ENCODE measurements at places on chromosomes 1 and 21.
A peak's percentile ranks its signal among the peaks of the same experiment; 100 is the strongest.

GRCh38 chr1:58727364-58727763, 27.5 kb upstream of the MYSM1 start:
- DNase-seq = peak; percentile 74

GRCh38 chr1:113763661-113764060, 4.4 kb upstream of the PHTF1 start:
- DNase-seq = no peak

DNA sequence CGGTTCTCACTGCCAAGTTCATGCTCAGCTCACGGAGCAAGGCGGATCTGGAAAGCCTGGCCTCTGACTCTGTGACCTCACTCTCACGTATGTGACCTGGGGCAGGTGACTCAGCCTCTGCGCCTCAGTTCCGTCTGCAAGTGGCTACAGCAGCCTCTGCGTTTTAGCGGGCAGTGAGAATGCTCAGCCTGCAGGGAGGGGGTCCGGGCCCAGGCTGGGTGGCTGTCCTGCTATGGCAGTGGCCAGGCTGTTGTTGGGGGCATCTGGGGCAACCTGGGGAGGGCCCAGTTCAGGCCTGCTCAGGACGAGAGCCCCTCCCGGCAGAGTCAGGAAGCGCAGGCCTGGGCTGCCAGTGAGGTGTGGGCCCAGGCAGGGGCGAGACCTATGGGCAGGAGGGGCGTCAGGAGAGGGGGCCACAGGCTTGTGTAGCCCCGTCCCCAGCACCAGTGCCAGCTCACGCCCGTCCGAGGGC, 27.9 kb downstream of the ARHGEF16 start:
- no peak for DNase-seq

- DNase-seq = peak; percentile 89
Measured at GRCh38 chr1:96362623-96363022, 359.0 kb upstream of the PTBP2 start.

DNA sequence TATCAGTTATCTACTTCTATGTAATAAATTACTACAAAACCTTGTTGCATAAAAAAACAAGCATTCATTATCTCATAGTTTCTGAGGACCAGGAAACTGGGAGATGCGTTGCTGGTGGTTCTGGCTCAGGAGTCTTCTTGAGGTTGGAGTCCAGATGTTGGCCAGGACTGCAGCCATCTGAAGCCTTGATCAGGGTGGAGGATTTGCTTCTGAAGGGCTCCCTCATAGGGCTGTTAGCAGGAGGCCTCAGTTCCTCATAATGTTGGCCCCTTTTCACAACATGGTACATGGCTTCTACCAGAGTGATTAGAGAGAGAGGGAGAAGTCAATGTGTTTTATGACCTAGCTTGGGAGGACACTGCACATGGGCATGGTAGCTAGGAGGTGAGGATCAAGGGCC, 137.4 kb downstream of the CNIH3 start:
- DNase-seq = no peak

GRCh38 chr1:69913977-69914376, 291.4 kb downstream of the LRRC40 start:
- DNase-seq = peak; percentile 79

- no peak for DNase-seq
Measured at GRCh38 chr1:149966405-149966804, 29.7 kb upstream of the MTMR11 start.

DNA sequence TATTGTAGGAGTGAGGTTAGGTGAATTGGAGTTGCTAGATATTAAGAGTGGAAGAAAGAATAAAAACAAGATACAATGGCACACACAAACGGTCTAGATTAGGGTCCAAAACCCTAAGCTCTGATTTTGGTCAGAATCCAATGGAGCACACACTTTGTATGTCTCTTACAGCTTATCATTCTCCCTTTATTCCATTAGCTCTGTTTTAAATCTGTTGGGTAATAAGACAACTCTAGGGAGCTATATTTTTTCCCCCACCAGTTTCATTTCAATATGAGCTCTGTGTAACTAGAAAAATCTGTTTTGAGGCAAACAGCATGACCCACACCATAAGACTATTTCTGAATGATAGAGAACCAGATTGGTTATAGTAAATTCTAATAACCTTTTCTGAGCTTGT, 465.6 kb downstream of the ADGRL2 start:
- DNase-seq = no peak

- no peak for DNase-seq
Measured at GRCh38 chr21:32279377-32279680, 480 bp upstream of the MIS18A start.

- DNase-seq = no peak
Measured at GRCh38 chr1:39165049-39165448, 39.4 kb upstream of the MACF1 start.

DNA sequence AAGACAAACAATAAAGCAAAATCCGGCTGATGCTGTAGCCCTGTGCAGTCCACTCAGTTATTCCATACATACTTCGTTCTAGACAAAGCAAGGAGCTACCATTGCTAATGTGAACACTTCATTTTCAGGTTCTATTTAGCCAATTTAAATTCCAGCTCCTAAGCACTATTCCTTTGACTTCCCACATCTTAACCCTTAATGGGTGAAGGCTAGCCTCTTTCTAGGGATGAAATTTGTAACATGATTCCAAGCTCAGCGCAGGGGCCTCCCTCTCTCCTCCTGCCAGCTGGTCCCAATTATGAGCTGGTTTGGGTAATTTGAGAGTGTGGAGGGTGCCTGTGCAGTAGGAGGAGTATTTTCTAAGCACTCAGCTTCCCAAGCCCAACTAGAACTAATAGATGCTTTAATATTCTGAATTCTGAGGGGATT, 53.9 kb upstream of the PTGFRN start:
- DNase-seq = peak; percentile 51

DNA sequence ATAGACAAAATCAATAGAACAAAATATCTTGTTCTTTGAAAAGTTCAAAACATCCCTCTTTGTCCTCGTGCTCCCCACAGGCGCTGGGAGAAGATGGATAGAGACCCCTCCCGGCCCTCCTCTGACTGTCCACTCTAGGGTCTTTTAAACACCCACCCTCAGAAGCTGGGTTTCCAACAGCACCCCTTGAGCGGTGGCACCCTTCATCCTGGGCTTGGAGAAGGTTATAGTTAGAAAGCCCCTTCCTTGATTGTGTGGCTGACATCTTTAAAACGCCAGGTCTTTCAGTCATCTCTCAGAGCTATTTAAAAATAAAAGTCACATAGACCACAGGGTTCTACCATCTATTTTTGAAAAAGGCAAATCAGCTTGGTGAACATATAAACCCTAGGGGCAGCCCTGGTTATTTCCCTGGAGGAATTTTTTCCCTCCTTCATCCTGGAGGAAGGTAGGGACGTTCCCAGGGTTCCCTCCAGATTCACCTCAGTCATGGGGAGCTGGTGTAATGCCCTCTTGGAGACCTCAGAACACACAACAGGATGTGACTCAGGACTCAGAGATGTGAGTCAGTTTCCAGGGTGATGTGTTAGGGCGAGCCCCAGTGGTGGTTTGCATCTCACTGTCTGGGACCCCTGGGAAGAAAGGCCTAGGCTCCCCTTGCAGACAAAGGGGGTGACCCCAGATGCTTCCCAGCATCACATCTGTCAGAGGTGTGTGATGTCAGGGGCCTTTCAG, 138.5 kb downstream of the CLIC6 start:
- peak; percentile 70 for DNase-seq

GRCh38 chr1:101073836-101074235, 48.3 kb upstream of the DPH5 start:
- no peak for DNase-seq

DNA sequence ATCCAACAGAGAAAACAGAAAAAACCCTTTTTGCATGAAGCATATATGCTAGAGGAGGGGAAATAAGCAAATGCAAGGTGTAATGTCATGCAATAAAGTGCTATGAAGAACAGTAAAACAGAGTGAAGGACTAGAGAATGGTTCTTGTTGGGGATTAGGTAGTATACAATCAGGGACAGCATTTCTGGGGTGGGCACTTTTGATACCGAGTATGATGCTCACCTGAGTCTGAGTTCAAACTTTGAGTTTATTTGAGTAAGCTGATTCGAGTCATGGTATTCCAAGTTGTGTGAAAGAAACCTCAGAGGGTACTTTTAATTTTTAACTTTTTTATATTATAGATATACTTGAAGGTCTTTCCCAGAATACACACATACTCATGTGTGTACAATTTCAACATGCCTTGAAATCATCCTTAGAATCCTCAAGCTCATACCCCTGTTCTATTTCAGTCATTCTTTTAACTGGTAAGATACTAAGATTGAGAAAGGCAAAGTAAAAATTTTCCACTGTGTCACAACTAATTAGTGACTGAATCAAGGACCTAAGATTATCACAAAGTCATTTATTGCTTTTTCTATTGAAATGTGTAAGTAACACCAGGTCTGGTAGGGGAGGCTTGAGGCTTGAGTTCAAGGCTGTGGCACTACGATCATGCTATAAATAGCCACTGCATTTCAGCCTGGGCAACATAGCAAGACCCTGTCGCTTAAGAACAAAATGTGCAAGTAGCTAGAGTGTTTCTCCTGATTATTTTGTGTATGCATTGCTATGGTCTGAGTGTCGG, 12.1 kb downstream of the LRRC8B start:
- DNase-seq = no peak

- no peak for DNase-seq
Measured at GRCh38 chr1:12276225-12276624, 46.4 kb downstream of the VPS13D start.

GRCh38 chr1:42676534-42677087, 5.6 kb upstream of the YBX1 start:
- DNase-seq = no peak

DNA sequence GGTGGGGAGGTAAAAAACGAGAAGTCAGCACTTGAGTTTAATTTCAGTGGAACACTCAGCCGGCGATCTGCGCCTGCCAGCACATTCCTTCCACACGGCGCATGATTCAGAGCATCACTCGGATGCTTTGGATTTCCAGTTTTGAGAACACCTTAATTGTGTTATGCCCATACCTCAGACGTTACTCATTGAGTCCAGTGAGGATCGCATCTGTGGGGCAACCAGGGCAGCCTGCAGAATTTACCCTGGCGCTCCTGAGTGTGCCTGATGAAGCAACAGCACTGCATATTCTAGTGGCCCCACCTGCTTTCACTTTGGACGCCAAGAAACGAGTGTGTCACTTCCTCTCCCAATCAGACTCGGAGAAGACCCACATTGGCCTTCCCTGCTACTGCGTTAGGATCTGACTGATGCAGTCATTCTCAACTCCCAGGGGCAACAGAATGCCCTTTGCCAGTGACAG, 19.9 kb downstream of the FAM89A start:
- DNase-seq = no peak

DNA sequence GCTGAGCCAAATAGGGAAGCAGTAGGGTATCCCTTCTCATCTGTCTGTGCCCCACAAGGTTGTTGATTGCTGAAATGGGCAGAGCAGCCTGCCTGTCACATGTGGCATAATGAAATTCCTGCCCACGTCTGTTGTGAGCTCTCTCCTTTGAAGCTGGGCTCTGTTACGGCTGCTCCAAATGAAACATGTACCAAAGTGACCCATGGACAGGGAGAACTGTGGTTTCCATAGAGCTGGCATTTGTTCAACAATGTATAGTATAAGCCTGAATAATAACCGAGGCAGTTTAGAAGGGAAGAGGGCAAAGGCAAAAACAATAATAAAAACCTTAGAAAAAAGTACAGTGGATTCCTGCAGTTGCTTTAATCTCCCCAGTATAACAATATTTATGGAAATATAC, 149.7 kb downstream of the LYPLAL1 start:
- no peak for DNase-seq

GRCh38 chr1:51569284-51570062, 47.4 kb upstream of the OSBPL9 start:
- peak; percentile 52 for DNase-seq

DNA sequence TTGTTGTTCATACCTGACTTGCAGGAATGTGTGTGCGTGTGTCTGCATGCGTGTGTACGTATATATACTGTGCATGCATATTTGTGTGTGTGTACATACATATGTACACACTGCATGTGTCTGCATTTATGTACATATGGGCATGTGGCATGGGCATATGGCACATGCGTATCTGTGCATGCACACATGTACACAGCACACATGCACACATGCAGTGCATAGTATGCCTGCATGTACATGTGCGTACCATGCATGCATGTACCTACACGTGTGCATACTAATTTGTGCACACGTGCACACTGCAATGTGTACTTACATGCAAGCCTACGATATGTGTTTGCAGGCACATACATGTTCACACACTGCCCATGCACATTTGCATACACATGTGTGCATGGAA, 43.9 kb downstream of the GALNT2 start:
- no peak for DNase-seq

DNA sequence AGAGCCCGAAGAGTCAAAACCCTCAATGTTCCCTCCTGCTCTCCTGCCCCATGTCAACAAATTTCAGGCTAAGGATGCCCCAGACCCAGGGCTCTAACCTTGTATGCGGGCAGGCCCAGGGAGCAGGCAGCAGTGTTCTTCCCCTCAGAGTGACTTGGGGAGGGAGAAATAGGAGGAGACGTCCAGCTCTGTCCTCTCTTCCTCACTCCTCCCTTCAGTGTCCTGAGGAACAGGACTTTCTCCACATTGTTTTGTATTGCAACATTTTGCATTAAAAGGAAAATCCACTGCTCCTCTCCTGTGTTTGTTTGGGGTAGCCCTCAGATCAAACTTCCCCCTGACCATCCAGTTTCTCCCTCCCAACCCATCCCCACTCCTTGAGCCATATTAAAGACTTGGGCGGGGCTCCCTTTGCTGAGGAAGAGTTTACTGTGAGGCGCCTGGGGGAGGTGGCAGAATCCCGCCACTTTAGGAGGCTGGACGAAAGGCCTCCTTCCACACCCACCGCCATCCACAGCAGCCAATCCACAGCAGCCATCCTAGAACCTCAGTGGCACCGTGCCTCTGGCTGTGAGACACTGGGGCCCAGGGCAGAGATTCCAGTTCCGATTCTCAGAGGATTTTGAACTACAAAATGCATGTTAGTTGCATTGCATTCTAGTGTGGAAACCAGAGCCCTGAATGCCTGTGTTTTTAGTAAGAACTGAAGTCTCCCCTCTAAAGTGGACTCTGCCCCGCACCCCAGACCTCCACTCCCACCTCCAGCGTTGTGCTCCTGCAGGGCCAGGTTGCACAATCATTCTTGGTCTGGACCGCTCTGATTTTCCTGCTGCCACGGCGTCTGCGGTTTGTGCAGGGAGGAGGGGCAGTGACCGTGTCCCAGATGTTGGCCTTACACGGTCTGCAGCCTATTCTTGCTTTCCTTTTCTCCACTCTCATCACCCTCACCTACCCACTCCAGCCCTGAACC, 3.0 kb downstream of the OLFML3 start:
- peak; percentile 51 for DNase-seq

GRCh38 chr1:148318123-148318903, 164.8 kb downstream of the PPIAL4G start:
- no peak for DNase-seq

DNA sequence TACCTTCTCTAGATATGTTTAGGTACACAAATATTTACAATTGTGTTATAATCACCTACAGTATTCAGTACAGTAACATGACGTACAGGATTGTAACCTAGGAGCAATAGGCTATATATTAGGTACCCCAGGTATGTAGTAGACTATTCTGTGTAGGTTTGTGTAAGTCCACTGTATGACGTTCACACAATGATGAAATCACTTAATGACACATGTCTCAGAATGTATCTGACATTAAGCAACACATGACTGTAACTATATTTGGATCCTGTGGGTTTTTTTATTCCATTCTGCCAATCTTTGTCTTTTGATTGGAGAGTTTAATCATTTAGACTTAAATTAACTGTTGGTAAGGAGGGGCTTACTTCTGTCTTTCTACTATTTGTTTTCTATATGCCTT, 52.1 kb downstream of the STYXL2 start:
- no peak for DNase-seq

GRCh38 chr1:231818337-231818736, 191.7 kb downstream of the DISC1 start:
- DNase-seq = no peak

Data from BJ (cell line).